ENCODE measurements at places on chromosomes 1 and 21. TPM values are rescaled to one million over a fixed set of nuclear protein-coding genes. Genes with fewer than 3 reads are reported as not detected.

- no peak for DNase-seq
These were observed 276.9 kb downstream of the VAV3 start for GRCh38 chr1:107687849-107688753.

GRCh38 chr21:44710756-44711326 lies 531 bp downstream of the TSPEAR start:
- peak; percentile 90 for DNase-seq

DNA sequence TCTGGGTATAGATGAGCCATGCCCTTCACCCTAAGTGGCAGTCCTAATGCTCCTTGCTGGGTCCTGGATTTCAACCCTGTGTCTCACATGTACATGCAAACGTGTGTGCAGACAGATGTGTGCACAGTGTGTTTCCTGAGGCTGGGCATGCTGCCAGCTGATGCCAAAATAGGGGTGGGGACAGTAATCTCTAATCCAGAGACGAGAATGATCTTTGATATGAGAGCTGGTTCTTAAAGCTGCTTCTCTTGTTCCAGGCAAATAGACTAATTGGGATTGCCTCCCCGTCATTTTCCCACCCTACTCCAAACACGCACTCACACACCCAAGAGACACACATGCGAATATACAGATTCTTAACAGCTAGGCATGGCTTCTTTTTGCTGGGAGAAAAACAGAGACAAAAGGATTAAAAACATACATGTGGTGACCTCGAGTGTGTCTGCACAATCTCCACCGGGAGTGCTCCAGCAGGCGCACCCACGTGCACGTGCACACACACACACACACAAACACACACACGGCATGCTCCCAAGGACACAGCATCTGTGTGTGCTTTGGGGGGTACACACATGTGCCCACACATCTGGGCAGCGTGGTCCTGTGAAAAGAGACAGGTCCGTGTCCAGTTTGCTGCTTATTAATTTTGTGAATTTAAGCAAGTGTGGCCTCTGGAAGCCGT lies 102.1 kb upstream of the ZBTB40 start:
- no peak for DNase-seq

GRCh38 chr21:37001441-37001840 lies 5.1 kb upstream of the RIPPLY3 start:
- DNase-seq, result no peak

The RORC gene
- total RNA-seq, result not detected

DNA sequence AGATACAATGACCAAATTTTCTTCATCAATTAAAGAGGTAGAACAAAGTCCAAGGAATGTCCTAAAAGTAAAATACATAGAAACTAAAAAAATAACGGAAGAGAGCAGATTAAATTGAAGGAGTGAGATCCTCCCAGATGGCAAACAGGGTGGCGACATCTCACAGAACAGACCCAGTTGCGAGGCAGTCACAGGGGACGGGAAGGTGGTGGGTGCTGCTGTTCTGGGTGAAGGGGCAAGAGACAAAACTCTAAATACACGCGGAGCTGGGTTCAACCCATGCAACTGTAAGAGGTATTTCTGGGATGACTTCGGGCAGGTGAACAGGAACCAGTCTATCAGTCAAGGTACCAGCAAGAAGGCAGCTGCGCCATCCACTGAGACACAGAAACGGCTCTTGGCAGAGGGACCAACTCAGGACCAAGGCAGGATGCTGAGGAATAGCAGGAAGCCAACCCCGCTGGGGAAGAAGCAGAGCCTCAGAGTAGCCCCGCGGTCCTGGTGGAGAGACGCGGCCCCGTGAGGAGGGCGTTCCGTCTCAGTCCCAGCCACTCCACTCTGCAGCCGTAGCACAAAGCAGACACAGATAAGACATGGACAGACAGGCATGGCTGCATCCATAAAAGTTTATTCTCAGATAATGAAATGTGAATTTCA lies 32.2 kb downstream of the WDR4 start:
- DNase-seq, result peak; percentile 37

DNA sequence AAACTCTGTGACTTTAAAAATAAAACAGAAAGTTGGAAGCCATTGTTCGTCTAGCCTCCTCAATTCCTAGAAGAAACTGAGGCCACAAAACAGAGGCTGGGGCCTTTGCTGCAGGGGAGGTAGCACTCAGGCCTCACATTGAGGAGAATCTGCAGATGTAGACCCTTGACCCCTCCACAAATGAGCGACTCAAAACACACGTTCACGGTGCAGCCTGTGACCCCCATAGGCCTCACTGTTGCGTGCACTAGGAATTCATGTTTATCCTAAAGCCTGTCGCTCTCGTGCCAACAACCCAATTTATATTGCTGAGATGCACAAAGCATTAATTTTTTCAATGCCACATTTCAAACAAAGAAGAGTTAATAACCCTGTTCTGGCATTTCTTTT lies 5.6 kb downstream of the TMEM51 start:
- no peak for DNase-seq

GRCh38 chr1:2887941-2888855 lies 86.7 kb upstream of the TTC34 start:
- no peak for DNase-seq

The S100A7A gene
- total RNA-seq, result not detected

All from endodermal cell (in vitro differentiated cells).